ENCODE measurements at places on chromosomes 1 and 21. TPM values are rescaled to one million over a fixed set of nuclear protein-coding genes. Genes with fewer than 3 reads are reported as not detected.

The IFI44L gene
- 36.0 TPM for polyA plus RNA-seq

The UTS2 gene
- polyA plus RNA-seq = 0.04 TPM

The IGSF9 gene
- 0.10 TPM for polyA plus RNA-seq

The GBP1 gene
- polyA plus RNA-seq = 41.7 TPM

The RAP1GAP gene
- 4.6 TPM for polyA plus RNA-seq

The SPATC1L gene
- polyA plus RNA-seq = 21.3 TPM

The KRTAP24-1 gene
- not detected for polyA plus RNA-seq

The VCAM1 gene
- 47.7 TPM for polyA plus RNA-seq

The OR10J1 gene
- polyA plus RNA-seq = not detected

DNA sequence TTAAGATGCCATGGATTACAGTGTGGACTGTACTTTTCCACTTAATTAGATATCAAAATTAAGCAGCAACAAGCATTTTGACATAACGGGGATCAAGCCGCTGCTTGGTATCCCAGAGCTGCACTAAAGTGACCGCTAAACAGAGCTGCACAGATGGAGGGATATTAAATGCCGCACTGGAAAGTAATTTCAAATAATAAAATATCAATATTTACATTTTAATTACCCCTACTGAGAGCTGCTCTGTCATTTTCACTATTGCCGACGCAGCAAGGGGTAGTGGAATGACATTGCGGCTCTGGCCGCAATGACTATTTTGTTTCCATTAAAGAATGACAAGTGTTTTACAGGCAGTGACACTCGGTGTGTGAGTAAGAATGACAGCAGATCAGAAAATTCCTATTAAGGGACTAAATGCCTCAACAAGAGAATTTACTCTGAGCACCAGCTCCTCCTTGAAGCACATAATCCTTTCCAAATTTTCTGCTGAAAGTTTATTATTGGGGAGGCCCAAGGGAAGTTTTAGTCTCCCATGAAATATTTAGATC lies 109.1 kb upstream of the USH2A start:
- no peak overlapping the region for H3K4me3 ChIP-seq
- no peak for DNase-seq
- no peaks in the 10 kb centered on the region for H3K4me1 ChIP-seq
- no peaks in the 10 kb centered on the region for H3K36me3 ChIP-seq

GRCh38 chr1:154584267-154584994 lies 16.9 kb downstream of the CHRNB2 start:
- H3K27ac ChIP-seq = no peak overlapping the region
- no peak overlapping the region for H3K4me3 ChIP-seq
- H3K4me1 ChIP-seq = peaks cover 4% of the 10 kb centered on the region
- no peaks in the 10 kb centered on the region for H3K27me3 ChIP-seq

DNA sequence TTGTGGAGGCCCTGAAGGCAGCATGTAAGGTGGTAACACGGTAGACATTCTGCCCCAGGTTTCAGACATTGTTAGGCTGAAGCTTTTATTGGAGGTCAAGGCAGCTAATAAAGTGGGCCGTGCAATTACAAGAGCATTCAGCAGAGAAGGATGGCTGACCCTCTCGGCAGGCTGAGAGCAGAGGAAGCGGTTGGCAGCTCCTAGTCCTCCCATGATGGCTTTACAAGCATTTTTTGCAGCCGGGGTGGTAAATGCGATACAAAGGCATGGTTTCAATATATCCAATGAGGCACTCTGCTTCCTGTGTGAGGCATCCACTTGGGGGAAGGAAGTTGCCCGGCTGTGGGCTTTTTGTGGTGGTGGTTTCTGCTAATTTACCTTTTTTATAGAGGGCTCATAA lies 14.6 kb downstream of the KIF26B start:
- H3K27ac ChIP-seq = no peak overlapping the region
- no peak overlapping the region for H3K4me3 ChIP-seq
- H3K36me3 ChIP-seq = no peaks in the 10 kb centered on the region
- DNase-seq = no peak
- H3K4me1 ChIP-seq = no peaks in the 10 kb centered on the region
- no peaks in the 10 kb centered on the region for H3K27me3 ChIP-seq

- no peaks in the 10 kb centered on the region for H3K4me1 ChIP-seq
- no peak overlapping the region for H3K27ac ChIP-seq
- DNase-seq = no peak
- no peak overlapping the region for H3K4me3 ChIP-seq
- no peaks in the 10 kb centered on the region for H3K36me3 ChIP-seq
These were observed 17.8 kb upstream of the NFASC start for GRCh38 chr1:204852854-204853253.

GRCh38 chr1:224052772-224053171 lies 61.1 kb upstream of the FBXO28 start:
- no peak for DNase-seq
- H3K36me3 ChIP-seq = no peaks in the 10 kb centered on the region
- no peaks in the 10 kb centered on the region for H3K27me3 ChIP-seq
- H3K4me3 ChIP-seq = no peak overlapping the region

DNA sequence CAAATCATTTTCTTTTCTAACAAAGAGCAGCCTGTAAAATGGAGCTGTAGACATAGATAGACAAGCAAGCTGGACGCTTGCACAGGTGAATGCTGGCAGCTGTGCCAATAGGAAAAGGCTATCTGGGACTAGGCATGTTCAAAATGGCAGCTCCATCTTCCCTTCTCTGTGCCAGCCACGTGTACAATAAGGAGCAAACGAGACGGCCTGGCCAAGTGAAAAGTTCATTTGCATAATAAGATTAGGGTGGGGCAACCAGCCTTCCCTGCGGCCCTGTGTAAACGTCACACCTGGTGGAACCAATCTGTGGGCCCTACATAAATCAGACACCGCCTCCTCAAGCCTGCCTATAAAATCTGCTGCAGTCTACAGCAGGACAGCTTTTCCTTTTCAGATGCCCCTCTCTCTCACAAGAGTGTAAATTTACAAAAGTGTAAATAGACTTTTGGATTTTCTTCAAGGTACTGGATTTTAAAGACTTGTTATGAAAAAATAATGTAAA lies 16.6 kb upstream of the EDEM3 start:
- no peaks in the 10 kb centered on the region for H3K27me3 ChIP-seq
- no peak for DNase-seq

GRCh38 chr1:43465505-43466067 lies 11.9 kb upstream of the HYI start:
- H3K27me3 ChIP-seq = no peaks in the 10 kb centered on the region
- H3K4me1 ChIP-seq = no peaks in the 10 kb centered on the region
- H3K27ac ChIP-seq = no peak overlapping the region
- no peak overlapping the region for H3K4me3 ChIP-seq
- H3K36me3 ChIP-seq = no peaks in the 10 kb centered on the region

GRCh38 chr1:117886101-117886795 lies 43.2 kb downstream of the GDAP2 start:
- H3K36me3 ChIP-seq = no peaks in the 10 kb centered on the region
- no peak overlapping the region for H3K4me3 ChIP-seq
- no peak for DNase-seq

- peaks cover 12% of the 10 kb centered on the region for H3K4me1 ChIP-seq
- H3K4me3 ChIP-seq = no peak overlapping the region
- no peak overlapping the region for H3K27ac ChIP-seq
- no peak for DNase-seq
These were observed 72.4 kb upstream of the CYP2J2 start for GRCh38 chr1:59999006-59999405.

DNA sequence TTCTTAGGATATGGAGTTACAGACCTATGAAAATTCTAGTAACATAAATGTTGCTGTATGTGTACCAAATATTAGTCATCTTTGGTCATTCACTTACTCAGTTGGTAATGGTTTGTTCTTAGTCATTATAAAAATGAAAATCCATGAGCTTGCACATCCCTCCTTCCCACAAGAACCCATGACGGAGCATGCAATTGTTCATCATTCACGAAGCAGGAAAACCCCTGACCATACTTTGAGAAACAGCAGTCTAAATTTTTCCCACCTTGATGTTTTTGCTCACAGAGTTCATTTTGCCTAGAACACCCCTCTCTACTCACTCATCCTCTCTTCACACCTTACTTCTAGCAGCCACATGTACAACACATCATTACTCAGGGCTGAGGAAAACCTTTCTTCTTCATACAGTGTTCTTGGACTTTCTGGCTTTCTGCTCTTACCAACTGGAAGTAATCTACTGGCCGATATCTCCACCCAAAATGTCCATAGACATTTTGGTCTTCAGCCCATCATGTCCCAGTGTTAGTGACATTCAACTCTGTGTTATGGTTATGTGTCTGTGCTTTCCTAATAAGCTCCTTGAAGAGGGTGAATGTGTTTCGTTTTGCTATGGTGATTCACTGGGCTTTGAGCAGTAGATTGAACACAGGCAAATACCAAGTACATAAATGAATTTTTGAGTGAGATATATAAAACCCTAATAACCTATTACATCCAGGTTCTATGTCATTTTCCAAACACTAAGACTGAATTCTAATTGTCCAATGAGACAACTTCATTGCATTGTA lies 189.9 kb downstream of the ZC3H11B start:
- no peak overlapping the region for H3K27ac ChIP-seq
- no peak for DNase-seq
- H3K4me1 ChIP-seq = no peaks in the 10 kb centered on the region
- no peaks in the 10 kb centered on the region for H3K36me3 ChIP-seq

DNA sequence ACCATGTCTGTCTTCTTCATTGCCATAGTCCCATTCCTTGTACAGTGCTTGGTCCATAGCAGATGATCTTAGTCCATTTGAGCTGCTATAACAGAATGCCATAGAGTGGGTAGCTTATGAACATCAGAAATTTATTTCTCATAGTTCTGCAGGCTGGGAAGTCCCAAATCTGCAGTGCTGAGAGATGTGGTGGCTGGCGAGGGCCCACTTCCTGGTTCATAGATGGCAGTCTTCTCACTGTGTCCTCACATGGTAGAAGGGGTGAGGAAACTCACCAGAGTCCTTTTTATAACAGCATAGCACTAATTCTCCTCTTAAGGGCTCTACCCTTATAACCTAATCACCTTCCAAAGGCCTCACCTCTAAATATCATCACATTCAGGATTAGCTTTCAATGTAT lies 23.1 kb upstream of the RAP1A start:
- no peak overlapping the region for H3K27ac ChIP-seq
- no peaks in the 10 kb centered on the region for H3K36me3 ChIP-seq
- no peaks in the 10 kb centered on the region for H3K27me3 ChIP-seq
- peaks cover 9% of the 10 kb centered on the region for H3K4me1 ChIP-seq

- no peaks in the 10 kb centered on the region for H3K4me1 ChIP-seq
- no peak overlapping the region for H3K4me3 ChIP-seq
- no peaks in the 10 kb centered on the region for H3K27me3 ChIP-seq
- H3K36me3 ChIP-seq = no peaks in the 10 kb centered on the region
- no peak overlapping the region for H3K27ac ChIP-seq
These were observed 88.9 kb downstream of the XPR1 start for GRCh38 chr1:180720753-180721152.

DNA sequence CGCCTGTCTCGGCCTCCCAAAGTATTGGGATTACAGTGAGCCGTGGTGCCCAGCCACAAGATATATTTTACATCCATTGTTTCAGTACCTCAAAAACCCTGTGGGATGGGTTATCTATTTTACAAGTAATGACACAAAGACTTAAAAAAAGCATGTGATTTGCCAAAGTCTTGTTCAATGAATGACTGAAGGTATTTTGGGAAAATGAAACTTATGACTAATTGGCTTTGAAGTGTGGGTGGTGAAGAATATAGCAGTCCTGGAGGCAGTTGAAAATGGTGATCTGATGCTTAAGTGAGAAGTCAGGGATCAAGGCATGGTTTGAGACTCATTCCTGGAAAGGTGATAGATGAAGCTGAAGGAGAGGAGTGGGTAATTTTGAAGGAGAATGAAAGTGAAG lies 3.0 kb downstream of the SWT1 start:
- peaks cover 2% of the 10 kb centered on the region for H3K4me1 ChIP-seq
- no peak overlapping the region for H3K27ac ChIP-seq
- H3K27me3 ChIP-seq = no peaks in the 10 kb centered on the region
- H3K36me3 ChIP-seq = no peaks in the 10 kb centered on the region
- H3K4me3 ChIP-seq = no peak overlapping the region

DNA sequence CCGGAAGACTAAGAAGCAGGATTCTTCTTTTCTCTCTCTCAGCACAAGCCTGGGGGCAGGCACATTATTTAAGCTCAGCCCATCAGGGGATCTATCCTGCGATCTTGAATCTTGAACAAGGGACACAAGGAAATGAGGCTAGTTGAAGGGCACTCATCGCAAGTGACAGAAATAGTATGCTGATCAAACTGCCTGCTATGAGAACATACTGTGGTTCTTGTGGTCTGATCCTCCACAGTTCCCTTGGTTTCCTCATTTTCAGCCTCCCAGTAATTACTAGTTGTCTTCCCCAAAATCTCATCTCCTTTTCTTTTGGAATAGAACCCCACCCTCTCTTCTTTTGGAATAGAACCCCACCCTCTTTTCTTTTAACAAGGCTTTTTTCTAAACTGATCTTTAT lies 6.5 kb downstream of the ANKRD45 start:
- H3K27ac ChIP-seq = no peak overlapping the region
- H3K4me1 ChIP-seq = no peaks in the 10 kb centered on the region
- no peaks in the 10 kb centered on the region for H3K36me3 ChIP-seq
- H3K4me3 ChIP-seq = no peak overlapping the region

GRCh38 chr1:64530969-64531692 lies 61.2 kb downstream of the CACHD1 start:
- no peak for DNase-seq
- H3K27me3 ChIP-seq = no peaks in the 10 kb centered on the region
- no peak overlapping the region for H3K4me3 ChIP-seq

Data from ovary (tissue), 10 donors.